Stimulated activated CD8-positive, alpha-beta memory T cell treated with anti-CD3 and anti-CD28 coated beads, Interleukin-4, amount 100 ng/mL, for 1 hour (primary cell): ENCODE measurements at places on chromosomes 6 and 20.

DNA sequence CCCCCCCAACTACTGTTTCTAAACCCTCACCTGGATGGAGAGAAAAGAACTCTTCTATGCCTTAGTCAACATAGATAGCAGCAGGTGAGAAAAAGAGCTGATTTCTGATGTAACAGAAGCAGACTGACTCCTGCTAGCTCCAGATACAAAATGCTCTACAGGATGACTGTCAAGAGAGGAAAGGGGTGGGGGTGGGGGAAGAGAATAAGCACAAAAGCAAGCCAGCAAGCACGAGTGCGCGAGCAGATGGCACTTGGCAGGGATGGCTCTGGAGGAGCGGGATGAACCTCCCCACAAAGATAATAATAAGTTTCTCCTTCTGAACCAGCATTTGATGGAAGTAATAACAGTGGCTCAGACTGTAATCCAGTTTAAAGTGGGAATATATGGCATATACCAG lies 45.6 kb upstream of the SPDEF start:
- DNase-seq = no peak

- DNase-seq = no peak
These were observed 3.3 kb upstream of the CNKSR3 start for GRCh38 chr6:154513601-154514320.

DNA sequence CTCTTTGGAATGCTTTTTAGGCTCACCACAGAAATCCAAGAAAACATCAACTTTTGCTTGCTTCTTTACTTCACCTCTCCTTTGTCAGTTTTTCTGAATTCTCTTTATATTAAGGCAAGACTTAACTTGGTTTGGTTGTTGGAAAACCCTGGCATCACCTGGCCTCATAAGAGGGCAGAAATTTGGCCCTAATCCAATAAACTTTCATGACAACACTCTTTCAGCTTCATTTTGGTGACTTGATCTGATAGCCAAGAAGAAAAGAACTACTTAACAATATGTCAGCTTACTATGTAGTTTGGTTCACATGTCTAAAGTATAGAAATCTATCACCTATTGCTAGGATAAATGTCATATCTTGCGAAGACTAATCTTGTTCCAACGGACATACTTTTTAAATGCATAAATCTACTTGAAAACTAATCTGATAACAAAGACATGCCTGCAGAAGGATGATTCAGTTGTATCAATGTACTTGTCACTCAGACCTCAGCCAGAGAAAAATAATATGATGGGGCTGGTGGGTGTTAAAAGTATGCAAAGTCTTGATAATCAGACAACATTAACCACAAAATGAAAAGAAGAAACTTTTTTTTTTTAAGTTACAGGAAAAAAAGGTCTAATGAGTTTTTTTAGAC lies 19.3 kb upstream of the HBS1L start:
- DNase-seq = no peak

DNA sequence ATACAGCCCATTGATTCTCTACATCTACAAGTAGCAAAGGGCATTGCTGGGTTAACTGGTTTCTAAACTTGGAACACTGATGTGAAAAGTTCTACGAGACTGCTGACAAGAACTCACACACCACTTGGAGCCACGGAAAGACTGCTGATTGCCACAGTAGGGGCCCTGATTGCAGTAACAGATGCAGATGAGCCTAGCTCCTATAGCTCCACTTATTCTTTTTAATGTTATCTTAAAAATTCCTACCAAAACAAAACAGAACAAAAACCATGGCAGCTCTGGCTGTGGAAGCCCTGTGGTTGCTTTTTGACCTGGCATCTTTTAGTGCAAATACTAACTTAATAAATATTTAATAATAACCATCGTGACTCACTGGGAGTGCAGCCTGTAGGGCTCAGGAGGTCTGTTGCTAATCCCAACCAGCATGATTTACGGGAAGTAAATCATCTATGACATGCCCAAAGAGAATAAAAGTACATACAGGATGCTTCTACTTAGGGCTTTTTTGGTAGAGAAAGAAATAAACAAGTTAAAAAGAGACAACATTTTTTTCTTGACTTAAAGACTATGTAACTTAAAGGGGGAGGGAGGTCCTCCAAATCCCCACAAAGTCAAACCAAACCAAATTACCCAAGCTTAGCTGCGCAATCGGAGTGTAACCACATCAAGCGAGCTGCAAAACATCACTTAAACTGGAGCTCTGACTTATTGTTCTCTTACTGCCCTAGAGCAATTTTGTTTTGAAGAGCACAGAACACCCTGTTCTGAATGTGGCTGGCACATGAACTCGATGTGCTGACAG lies 87.2 kb downstream of the FKBP5 start:
- no peak for DNase-seq

DNA sequence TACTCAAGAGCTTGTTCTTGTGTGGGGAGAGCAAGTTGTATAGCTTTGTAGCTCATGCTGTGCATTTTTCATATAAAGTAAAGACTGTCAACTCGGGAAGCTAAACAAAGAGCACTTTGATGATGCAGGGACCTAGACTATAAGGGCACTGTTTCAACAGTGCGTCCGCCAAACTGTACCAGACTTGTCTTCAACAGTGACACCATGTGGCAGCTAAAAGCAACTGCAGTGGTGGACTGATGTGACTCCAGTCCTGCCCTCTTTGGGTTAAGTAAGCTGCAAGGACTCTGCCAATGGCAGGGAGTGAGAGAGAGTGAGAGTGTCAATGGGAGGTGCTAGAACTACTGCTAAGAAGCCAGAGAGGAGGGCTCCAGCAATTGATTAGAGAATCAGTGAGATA lies 48.1 kb upstream of the MC3R start:
- DNase-seq = no peak

DNA sequence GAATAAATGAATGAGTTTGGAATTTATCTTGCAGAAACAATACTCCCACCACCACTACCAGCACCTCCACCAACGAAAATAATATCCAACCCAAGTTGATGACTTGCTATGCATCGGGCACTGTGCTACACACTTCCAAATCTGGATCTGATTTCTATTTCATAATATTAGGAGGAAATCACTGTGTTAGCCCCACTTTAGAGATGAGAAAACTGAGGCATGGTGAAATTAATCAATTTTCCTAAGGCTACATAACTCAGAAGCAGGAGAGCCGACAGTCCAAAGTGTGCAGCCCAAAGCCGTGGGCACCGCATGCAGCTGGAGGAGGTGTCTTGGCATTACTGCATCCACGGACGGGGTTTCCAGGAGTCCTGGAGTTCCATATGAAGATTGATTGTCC lies 17.6 kb downstream of the TCF15 start:
- no peak for DNase-seq

DNA sequence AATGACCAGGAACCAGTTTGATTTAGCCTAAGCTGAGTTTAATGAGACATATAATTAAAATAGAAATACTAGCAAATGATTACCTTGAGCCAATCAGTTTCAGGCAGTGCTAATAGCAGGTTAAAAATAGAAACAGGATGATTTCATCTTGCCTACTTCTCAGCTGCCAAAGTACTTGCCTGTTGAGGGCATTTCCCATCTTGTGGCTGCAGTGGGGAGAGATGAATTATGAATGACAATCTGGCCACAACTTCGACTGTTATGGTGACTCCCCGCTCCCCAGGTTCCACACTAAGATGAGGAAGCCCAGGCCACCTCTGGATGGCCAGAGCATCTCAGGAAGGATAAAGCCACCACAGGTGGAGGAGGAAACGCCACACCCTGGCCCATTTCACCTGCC lies 31.3 kb downstream of the MBOAT1 start:
- no peak for DNase-seq

DNA sequence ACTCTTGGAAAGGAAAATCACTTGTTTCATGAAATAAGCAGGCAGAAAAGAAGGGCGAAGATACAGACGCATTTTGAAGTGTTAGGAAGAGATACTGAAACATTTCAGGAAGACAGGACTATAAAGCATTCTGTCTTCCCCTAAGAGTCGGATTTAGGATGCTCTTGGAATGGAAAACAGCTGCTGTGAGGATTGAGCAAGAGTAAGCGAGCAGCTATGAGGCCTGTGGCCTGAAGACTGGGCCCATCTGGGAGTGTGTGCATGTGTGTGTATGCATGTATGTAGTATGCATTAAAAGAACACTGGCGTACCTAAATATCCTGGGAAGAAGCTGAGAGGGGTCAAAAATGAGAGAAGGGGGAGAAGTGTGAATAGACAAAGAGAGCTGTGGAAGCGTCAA lies 83.6 kb downstream of the SIM1 start:
- DNase-seq = no peak

- DNase-seq = no peak
These were observed 6.6 kb upstream of the YTHDF1 start for GRCh38 chr20:63222541-63222940.

DNA sequence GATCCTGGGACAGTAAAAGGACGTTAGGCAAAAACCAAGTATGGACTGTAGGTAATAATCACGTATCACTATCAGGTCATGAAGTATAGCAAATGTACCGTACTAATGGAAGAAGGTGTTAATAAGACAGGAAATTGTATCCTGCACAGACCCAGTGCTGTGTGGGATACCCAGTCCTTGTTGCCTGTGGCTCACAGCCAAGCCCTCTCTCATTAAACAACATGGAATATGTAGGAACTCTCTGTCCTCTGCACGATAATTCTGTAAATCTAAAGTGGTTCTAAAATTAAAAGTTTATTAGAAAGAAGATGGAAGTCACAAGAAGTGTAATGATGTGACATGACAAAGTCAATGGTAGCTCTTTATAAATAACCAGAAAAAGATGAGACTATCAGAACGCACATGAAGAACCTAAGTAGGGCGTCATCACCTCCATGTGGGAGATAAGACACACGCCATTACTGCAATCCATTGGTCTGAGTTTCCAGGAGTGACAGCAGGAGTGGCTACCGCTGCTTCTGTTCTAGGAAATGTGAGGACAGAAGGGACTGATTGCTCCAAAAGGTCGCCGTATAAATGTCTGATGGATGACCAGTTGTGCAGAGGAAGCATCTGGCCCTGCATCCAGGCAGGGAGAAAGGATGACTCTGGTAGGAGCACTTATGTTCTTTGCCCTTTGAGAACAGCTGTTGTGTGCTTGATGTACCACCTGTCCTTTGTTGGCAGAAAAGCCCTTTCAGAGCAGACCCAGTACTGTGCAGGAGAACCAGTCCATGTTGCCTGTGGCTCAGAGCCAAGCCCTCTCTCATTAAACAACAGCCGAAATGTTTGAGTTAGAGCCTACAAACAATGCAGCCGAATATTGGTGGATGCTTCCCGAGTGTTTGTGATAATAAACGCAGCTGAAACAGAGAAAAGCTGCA lies 125.6 kb downstream of the FIG4 start:
- DNase-seq = no peak

DNA sequence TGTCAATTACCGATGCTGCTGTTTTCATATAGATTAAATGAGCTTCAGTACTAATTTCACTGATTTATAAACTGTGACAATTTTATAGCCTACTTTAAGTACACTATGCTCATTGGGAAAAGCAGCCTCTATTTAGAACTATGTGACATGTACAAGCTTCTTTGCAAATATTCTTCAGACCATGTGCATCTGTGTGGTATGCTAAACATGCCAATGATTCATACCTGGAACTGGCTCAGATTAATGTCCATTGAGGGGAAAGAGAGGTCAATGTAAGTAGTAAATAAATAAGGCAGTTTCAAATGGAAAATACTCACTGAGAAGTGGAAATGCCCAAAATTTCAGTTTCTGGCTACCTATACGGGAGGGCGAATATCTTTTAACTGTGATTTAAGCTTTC lies 777.7 kb downstream of the C6orf118 start:
- DNase-seq = no peak

DNA sequence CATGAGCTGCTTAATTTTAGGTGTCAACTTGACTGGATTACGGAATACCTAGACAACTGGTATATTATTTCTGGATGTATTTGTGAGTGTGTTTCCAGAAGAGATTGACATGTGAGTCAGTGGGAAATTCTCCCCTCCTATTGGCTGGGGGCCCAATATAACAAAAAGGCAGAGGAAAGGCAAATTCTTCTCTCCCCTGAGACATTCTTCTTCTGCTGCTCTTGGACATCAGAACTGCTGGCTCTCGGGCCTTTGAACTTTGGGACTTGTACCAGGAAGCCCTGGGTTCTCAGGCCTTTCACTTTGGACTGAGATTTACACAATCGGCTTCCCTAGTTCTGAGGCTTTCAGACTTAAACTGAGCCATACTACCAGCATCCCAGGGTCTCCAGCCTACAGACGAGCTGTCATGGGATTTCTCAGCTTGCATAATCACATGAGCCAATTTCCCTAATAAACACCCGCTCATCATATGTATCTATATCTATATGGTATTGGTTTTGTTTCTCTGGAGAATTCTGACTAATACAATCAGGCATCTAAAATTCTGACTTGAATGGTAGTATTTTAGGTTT lies 7.6 kb upstream of the BTN3A3 start:
- DNase-seq = no peak

GRCh38 chr20:9160331-9160730 lies 91.4 kb downstream of the PLCB4 start:
- DNase-seq = no peak

GRCh38 chr6:130381459-130382380 lies 15.9 kb downstream of the TMEM200A start:
- DNase-seq = no peak
